ENCODE measurements at places on chromosomes 16 and 17.

DNA sequence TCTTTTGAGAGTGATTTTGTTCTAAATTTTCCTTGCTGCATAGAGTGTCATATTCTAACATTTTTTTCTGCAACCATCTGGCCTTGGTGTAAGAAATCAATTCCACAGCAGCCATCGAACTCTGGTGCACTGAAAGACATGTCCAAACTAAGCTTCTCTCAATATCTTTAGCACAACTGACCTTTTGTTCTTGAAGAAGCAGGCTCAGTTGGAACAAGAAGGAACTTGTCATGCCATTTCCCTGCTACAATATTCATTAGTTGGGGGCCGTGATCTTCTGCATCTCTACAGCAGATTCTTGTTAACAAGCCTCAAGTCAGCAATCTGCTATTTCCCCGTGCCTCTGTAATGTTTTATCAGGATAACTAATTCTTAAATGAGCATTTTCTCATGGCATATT, 1305.6 kb downstream of the CDH11 start:
- no peak for DNase-seq

DNA sequence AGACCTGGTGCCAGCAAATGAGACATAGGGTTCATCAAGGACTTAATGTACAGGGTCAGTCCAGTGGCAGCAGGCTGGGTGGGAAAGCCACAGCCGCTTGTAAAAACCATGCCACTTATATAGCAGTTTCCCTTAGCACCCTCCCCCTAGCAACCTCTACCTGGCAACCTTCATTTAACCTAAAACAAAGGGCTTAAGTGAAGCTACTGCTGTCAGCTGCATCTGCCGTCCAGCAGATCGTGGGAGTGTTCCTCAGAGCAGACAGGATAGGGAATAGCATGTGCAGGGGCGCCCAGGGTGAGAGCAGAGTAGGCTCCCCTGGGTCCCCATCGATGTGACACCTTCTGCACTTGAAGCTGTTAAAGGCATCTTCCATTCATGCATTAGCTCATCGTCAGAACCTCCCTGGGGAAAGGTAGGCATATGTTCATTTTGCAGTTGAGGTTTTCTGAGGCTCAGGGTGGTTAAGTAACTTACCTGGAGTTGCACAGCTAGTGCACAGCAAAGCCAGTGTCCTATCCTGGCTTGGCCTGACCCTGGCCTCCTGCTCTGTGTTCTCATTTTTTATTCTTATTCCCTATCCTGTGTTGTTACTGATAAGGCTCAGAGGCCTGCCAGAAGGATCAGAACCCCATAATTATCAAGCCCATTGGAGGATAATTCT, 112.5 kb downstream of the SOCS1 start:
- no peak for DNase-seq

GRCh38 chr17:80892019-80892855, 99.4 kb upstream of the CHMP6 start:
- peak; percentile 93 for DNase-seq

GRCh38 chr16:21235199-21235585, 1.7 kb downstream of the ANKS4B start:
- no peak for DNase-seq

DNA sequence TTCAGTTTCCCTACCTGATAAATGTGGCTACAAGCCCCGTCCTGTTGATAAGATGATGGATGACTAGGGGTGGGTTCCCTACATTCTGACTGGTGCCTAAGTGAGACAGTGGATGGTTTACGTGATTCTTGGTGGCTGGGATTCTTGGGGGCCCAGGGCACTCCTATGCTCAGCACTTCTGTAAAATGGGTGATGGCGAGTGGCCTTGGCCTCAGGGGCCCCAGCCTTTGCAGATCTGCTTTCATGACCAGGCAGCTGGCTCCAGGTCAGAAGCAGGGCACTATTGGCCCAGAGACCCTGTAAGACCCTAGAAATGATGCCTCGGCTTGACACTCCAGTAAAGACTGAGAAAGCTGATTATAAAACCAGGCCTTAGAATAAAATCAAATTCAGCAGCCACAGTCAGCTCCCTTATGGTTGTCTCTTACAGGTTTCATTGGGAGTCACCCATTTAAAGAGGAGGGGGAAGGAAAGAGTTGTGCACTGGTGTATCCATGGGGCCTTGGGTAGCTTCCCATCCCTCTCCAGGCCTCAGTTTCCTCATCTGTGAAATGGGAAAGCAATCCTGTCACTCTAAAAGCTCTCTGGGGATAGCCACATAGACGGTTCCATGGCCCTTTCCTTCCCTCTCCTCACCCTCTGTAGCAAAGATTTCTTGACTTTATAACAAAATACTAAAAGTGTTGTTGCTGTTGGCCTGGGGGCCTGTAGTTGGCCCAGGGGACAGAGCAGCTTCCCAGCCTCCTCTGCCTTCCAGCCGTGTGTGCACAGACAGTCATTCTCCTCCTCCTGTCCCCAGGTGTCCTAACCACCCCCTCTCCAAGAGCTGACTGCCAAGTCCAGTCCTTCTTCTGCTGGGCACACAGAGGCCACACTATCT, 1.2 kb downstream of the SNX20 start:
- no peak for DNase-seq

DNA sequence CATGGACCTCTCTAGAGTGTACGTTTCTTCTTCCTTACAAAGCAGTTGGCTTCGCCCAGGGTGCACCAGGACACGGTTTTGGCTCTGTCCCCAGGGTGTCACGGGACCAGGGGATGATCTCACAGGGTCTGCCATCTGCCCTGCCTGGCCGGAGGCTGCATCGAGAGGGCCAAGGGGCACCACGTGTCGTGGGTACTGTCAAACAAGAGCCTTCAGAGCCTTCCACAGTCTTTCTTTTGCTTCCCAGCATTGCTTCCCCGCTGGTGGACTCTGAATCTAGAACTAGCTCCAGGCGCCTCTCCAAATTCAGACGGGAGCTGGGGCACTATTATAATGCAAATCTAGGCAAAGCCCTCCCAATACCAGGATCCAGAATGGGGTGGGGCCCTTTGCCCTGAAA, 47.9 kb downstream of the MAPT start:
- no peak for DNase-seq

- no peak for DNase-seq
These were observed 2.0 kb downstream of the ADCY7 start for GRCh38 chr16:50268352-50268751.

DNA sequence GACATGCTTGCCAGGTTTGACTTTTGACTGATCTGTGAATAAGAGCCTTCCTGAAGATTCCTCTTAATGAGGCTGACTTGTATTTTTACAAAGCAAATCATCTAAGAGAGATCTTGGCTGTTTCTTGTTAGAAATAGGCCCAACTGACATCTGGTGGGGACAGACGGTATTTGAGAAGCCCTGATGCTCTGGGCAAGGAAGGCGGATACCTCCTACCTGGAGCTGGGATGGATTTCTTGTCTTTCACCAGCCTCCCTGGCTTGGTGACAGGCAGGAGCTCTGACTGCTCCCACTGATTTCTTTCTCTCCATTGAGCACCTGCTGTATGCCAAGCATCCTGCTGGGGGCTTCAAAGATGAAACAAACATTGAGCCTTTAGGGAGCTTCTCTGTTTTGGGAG, 40.4 kb downstream of the AKAP1 start:
- DNase-seq = no peak

- no peak for DNase-seq
These were observed 12.2 kb downstream of the PIK3R5 start for GRCh38 chr17:8953156-8953885.

GRCh38 chr16:8376430-8376829, 213.9 kb downstream of the TMEM114 start:
- no peak for DNase-seq

DNA sequence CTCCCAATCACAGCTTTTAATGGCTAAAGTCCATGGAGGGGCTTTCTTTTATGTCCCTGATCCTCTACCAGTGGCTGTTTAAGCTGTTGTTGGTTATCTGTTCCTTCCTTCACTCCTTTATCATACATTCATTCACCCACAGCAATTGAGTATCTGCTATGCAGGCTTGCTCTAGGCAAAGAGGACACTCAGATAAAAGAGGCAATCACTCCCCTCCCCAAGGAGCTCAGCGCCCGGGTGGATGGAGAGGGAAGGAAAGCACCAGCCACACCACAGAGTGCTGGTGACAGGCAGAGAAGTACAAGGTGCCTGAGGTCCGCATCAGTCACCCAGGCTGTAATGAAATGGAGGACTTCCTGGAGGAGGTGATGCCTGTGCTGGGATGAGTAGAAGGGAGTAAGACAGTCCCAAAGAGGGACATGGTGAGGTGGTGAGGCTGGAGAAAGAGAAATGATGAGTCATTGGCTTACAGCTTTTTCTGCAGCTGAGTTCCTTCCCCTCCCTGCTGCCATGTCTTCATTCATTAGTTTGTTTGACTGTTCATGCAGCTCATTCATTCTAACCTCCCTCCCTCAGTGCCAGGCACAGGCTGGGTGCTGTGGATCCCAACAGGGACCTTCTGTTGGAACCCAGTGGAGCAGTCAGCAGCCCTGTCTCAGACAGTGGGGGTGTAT, 12.8 kb upstream of the NGFR start:
- DNase-seq = no peak

- no peak for DNase-seq
These were observed 44.6 kb downstream of the RMI2 start for GRCh38 chr16:11389631-11390565.

DNA sequence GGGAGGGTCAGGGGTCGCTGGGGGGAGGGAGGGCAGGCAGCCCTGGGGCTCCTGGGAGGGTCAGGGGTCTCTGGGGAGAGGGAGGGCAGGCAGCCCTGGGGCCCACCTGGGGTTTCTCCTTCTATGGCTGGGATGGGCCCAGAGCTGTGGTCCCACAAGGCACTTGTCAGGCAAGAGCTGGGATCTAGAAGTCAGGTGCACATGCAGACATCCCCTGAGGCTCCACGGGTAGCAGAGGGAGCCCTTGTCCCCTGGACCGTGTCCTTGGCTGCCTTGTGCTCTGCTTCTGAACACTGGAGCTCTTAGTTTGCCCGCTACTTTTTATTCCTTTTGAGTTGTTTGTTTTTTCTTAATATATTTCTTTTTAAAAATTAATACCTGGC, 1.8 kb downstream of the TUBB3 start:
- DNase-seq = no peak

DNA sequence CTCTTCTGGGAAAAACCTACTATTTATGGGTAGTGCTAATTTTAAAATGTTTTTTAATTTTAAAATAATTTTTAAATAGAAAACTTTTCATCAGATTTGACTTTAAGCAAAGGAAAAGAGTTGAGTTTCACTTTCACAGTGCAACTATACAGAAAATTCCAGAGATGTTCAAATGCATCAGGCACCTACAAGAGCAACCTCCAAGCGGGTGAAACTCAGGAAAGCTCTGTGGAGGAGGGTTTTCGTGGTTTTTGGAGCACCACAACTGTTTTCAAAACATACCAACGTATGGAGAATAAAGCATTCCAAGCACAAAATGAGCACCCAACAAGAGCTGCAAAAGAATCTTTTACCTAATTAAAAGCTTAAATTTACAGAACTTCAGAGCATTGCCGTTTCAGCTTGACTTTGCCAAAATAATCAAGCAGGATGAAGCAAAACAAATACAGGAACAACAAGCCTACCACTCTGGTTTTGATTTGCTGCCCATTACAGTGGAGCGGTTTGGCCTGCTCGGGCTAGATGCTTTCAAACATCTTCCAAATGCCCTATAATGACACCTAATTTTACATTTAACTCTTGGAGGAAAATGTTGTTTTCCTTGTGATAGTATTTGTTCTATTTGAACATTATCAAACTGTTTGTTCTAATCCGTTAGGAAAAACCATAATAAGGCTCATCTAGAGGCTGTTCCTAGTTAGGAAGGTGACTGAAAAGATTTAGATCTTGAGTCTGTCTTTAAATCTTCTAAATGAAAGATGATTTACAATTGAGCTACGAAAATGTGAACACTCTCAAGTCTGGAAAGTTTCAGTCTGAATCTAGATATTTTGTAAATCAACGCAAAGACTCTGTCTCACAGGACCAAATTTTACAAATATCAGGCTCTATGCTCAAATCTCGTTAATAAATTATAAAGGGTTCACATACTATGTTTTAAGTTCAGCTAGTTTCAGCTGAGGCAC, 34.5 kb downstream of the NACA2 start:
- no peak for DNase-seq

DNA sequence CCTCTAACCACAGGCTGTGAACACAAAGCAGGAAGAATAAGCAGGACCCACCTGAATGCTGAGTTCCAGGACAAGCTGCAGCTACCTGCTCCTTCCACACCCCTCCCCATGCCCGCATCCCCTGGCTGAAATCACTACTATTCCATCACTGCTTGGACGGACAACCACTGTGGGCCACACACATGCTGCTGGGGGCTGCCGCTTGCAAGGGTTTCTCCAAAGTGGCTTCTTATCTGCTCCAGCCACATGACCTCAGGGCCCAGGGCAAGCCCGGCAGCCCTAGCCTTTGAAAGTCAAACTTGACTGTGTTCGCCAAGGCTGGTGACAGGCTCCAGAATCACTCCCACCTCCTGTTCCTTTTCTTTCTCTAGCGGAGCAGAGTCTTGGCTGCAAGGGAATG, 18.4 kb downstream of the FA2H start:
- DNase-seq = no peak

GRCh38 chr17:75832164-75832651, 12.0 kb downstream of the UNC13D start:
- peak; percentile 43 for DNase-seq

DNA sequence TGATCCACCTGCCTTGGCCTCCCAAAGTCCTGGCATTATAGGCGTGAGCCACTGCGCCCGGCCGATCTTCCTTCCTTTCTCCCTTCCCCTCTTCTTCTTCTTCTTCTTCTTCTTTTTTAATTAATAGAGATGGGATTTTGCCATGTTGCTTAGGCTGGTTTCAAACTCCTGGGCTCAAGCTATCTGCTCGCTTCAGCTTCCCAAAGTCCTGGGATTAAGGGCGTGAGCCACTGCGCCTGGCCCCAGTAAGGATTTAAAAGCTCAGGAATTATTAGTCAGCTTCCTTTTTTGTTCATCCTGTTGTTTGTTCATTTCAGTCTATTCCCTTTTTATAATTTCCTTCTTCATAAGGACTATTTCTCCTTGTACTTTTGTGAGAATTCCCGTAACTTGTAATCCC, 32.7 kb upstream of the LRRC37A start:
- no peak for DNase-seq

GRCh38 chr17:53655591-53655990, 167.1 kb upstream of the KIF2B start:
- DNase-seq = peak; percentile 3

- DNase-seq = peak; percentile 82
These were observed 58.8 kb downstream of the SMG6 start for GRCh38 chr17:2244545-2245525.

- peak; percentile 70 for DNase-seq
These were observed 26.9 kb downstream of the RANBP10 start for GRCh38 chr16:67779256-67780014.

All from RWPE1 (cell line).